Esophagus squamous epithelium (tissue), 5 donors: ENCODE measurements at places on chromosomes 4 and X. TPM values are rescaled to one million over a fixed set of nuclear protein-coding genes. Genes with fewer than 3 reads are reported as not detected.

SLC25A53 gene
- total RNA-seq: 1.7 TPM

COL4A5 gene
- 31.7 TPM for total RNA-seq

PASD1 gene
- total RNA-seq: not detected

GPR119 gene
- not detected for total RNA-seq

RADX gene
- total RNA-seq: 2.9 TPM

NEIL3 gene
- total RNA-seq: 2.7 TPM

HAND2 gene
- total RNA-seq: 3.8 TPM

FGFBP2 gene
- not detected for total RNA-seq

FAM9B gene
- total RNA-seq: not detected

CT47B1 gene
- total RNA-seq: not detected

CXCL8 gene
- not detected for total RNA-seq
